Mammary epithelial cell (primary cell): ENCODE measurements at places on chromosomes 12 and 14.

DNA sequence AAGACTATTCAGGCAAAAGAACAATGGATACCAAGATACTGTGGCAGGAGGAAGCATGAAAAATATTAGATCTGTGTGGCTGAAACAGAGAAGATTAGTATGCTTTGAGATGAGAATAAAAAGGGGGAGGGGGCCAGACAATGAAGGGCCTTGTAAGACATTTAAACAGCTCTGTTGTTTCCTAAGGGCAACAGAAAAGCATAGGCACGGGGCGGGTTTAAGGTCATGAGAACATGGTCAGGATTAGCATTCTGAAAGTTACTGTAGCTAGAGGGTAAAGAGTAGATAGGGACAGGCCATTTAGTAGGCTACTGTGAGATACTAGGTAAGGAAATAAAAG, 18.6 kb downstream of the INTS13 start:
- DNase-seq, result no peak

GRCh38 chr12:87365423-87365822, 663.8 kb downstream of the C12orf50 start:
- no peak for DNase-seq

GRCh38 chr14:28707814-28708213, 58.8 kb upstream of the FOXG1 start:
- peak; percentile 78 for DNase-seq

- DNase-seq, result peak; percentile 76
These were observed 116.3 kb upstream of the PRICKLE1 start for GRCh38 chr12:42705863-42706262.
